NCI-H2171 (cell line): ENCODE measurements at places on chromosomes 4 and X.

GRCh38 chr4:123986268-123986798 is 589.7 kb downstream of the SPRY1 start:
- no peak for DNase-seq

DNA sequence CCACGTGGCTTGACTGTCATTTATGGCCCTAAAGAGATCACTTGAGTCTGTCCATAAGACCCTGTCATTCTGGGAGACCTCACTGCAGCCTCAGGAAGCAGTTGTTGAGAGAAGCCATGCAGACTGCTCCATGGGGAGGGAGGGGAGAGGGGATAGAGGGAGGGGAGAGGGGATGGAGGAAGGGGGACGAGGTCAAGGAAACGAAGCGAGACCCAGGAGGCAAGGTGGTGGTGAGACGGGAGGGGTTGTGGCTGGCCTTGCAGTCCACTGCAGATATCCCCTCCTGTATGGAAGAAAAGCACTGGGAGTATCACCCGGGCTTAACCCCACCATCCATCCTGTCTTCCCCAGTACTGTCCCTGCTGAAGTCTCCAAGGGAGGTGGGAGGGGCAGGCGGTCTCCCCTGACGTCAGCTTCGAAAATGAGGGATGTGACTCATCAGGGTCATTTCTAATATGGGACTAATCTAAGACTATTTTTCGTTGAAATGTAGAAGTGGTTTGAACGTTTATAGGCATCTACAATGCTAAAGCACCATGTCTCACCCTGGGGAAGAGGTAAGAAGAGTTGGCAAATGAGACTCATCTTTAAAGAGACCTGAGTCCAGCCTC is 5.6 kb downstream of the TMEM255A start:
- DNase-seq = no peak

- no peak for DNase-seq
These were observed 53.1 kb downstream of the ETNPPL start for GRCh38 chr4:108709722-108710121.

- no peak for DNase-seq
These were observed 83.6 kb downstream of the MXRA5 start for GRCh38 chrX:3262901-3263300.
